Left renal cortex interstitium (tissue), 4 donors: ENCODE measurements at places on chromosomes 1 and 21.

DNA sequence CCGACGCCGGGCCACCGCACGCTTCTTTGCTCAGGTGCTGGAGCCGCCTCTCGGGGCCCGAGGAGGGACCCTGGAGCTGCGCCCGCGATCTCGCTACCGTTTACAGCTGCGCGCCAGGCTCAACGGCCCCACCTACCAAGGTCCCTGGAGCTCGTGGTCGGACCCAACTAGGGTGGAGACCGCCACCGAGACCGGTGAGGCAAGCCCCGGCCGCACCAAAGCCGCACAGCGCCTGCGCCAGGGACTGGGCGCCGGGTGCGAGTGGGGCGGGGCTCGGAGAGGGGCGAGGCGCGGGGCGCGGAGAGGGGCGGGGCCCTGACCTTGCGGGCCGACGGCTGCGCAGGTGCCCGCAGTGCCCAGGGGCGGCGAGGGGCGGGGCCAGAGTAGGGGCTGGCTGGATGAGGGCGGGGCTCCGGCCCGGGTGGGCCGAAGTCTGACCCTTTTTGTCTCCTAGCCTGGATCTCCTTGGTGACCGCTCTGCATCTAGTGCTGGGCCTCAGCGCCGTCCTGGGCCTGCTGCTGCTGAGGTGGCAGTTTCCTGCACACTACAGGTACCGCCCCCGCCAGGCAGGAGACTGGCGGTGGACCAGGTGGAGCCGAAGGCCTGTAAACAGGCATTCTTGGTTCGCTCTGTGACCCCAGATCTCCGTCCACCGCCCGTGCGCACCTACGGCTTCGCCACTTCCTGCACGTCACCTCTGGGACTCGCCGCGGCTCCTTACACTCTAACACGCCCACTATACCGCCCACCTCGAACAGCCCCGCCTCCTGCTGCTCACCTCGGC lies 9.8 kb upstream of the CDC20 start:
- no peak for DNase-seq

DNA sequence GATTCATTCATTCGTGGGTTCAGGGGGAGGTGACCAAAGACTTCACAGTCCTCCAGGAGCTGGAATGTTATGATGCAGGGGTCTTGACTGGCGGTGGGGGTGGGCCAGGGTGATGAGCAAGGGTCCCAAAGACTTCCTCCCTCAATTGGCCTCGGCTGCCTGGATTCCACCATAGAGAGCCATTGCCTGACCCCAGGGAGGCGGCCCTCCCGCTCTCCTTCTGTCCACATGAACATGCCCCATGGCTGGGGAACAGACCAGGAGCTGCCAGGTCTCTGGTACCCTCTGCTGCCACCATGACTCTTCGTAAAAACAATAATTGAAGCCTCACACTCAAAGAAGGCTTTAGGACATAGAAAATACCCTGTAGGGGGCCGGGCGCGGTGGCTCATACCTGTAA lies 102.5 kb upstream of the CASZ1 start:
- no peak for DNase-seq

DNA sequence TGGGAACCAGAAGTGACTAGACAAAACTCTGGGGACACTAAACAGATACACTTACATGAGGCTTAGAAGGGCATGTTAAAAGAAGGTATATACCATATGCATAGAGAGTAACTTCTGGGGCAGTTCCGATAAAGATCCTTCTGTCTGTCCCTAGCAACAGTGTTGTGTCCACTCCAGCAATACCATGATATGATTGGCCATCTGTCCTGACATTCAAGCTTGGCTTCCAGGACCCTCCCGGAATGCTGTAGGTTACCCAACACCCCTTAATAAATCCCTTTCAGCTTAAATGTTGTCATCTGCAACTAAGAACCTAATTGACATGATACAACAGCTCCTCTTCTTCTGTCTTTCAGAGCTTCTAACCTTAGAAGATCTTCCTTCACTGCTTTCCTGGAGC lies 307.7 kb downstream of the OMA1 start:
- DNase-seq = no peak

DNA sequence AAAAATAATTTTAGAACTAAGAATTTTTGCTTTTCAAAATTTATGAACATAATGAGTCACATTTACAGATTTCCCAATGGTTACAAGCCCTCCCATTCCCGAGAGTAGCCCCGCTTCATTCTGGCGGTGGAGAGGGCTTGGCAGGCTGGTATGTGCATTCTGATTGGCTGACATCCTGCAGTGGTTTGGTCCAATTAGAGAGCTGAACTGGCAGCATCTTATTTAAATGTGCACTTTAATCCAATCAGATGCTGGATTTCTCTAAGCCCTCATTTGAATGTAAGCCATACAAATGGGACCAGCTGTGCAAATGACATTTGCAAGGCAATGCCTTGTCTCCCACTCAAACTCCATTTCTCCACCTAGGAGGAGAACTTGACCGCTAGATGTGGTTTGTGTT lies 18.0 kb upstream of the TRIM17 start:
- DNase-seq = no peak

GRCh38 chr21:44514218-44514520 lies 25.8 kb downstream of the KRTAP10-1 start:
- no peak for DNase-seq

GRCh38 chr1:205504311-205505075 lies at the start of gene CDK18:
CDK18 (plus strand) TSS chr1:205504669; CDS start chr1:205523168, 18,499 bp downstream.
- peak; percentile 73 for DNase-seq

- no peak for DNase-seq
Measured at GRCh38 chr21:27817902-27818623, 851.2 kb upstream of the ADAMTS5 start.

- no peak for DNase-seq
Measured at GRCh38 chr1:205325334-205325884, 3.9 kb upstream of the NUAK2 start.

GRCh38 chr21:33268737-33269441 lies 2.7 kb downstream of the IL10RB start:
- no peak for DNase-seq

DNA sequence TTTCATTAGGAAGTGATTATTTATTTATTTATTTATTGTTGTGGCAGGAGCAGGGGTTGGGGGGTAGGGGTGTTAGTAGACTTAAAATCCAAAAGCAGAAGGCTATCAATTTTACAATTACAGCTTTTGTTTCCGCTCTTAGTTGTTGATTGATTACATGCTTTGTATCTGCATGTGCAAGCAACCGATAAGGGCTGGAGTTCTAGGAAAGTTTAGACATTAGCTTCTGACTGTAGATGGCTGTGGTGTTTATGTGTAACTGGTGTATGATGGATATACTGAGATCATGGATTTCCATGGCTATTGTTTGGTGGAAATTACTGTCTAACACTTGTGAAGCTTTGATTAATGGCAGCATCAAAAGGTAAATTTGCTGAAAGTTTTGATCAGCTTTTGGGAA lies 2.8 kb downstream of the ST6GALNAC5 start:
- no peak for DNase-seq

DNA sequence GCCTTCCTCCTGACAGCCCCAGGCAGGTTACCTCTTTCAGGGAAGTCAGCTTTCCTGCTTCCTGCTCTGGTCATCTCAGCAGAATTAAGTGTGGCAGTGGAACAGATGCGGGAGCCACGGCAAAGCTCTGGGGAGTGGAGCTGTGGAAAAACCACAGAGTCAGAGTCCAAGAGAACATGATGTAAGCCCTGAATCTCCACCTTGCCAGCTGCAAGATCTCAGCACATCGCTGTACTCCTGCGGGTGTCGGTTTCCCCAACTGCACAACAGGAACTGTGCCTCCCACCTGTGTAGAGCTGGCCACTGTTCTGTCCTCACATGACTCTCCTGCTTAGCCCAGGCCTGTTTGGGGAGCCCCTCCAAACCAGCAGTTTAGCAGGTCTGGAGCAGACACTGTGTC lies 123.7 kb downstream of the MATN1 start:
- DNase-seq = no peak

GRCh38 chr1:82445132-82445531 lies 644.4 kb downstream of the ADGRL2 start:
- DNase-seq = no peak

- no peak for DNase-seq
Measured at GRCh38 chr1:115091572-115091971, 2.3 kb upstream of the TSPAN2 start.

GRCh38 chr1:39917825-39918224 lies 16.1 kb upstream of the MYCL start:
- DNase-seq = no peak

- no peak for DNase-seq
Measured at GRCh38 chr1:174818951-174819350, 180.8 kb upstream of the CACYBP start.

DNA sequence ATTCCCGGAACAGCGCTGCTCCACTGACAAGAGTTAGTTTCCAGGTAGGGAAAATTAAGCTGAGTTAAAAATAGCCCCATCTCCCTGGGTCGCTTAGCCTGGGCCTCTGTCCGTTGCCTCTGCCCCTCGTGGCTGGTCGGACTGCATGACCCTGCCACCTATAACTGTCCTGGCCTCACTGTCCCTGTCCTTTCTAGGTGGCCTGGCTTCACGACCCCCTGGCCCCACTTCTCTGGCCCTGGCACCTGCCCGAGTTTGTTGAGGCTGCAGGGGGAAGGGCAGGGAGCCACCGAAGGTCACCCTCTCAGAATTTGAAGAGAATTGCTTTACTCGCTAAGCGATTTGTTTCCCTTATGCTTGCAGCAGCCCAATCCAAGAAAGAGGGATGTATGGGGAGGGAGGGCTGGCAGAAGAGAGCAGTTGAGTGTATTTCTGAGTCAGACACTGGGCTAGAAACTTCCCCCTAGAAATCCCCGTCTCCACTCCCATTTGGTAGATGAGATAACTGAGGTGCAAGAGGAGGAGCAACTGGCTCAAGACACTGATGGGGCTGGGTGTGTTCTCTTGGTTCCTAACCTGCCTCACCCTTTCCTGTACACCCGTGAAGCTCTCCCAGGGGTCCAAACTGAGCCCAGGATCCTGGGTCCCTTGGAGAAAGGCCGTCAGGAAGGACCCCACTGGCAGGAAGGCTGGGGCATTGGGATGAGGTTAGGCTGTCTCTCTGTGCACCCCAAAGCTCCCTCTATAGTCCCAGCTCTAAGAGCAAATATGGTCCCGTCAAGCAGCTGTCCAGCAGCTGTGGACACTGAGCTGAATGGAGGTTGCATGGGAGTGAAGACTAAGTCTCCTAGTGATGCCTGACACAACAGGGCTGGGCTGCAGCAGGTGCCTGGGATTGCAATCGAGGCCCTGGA lies 2.9 kb upstream of the EDN2 start:
- DNase-seq = no peak

DNA sequence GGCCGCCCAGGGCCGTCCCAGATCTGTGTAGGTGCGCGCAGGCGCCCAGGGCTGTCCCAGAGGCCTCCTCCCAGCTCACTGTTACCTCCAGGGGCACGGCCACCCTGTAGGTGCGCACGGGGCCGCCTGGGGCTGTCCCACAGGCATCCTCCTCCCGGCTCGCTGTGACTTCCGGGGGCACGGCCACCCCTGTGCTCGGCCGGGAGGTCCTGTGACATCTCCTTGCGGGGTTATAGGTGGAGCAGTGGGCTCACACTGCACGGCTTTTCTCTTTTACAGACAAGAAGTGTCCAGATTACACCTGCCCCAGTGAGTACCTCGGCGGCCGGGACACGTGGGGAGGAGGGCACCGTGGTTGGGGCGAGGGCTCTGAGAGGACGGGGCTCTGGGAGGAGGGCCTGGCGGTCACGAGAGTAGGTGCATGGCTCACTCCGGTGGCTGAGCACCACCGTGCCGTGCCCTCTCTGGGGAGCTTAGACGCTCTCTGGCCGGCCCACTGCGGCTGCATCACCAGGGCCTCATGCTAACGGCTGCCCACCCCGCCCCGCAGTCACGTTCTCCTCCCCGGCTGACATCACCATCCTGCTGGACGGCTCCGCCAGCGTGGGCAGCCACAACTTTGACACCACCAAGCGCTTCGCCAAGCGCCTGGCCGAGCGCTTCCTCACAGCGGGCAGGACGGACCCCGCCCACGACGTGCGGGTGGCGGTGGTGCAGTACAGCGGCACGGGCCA lies 21.4 kb downstream of the COL6A1 start:
- no peak for DNase-seq

DNA sequence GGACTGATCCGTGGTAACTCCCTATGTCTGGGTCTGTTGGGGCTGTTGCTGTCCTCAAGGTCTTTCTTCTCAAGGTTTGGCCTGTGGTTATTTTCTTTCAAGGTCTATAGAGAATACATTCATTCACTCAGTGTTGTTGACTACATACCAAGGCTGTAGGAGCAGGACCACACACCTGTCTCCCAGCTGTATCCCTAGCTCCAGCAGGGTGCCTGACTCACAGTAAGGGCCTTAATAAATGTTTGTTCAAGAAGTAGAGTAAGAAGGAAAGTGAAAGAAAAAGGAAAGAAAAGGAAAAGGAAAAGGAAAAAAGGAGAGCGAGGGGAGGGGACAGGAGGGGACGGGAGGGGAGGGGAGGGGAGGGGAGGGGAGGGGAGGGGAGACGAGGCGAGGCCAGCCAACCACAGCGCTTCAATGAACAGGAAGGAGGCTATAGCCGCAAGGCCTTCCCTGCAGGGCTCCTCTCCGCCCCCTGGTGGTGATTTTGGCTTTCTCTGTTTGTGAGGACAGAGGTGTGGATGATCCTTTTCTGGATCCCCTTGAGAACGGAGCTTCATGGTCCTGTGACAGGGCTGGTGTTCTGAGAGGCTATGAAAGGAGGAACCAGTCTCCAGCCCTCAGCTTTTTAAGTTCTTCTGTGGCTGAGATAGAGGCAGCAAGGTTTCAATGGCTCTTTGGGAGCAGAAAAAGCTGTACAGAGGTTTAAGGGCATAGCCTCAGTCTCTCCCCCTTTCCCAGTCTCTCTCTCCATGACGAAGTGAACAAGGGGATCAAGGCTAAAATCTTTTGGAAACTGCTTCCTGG lies 30.6 kb upstream of the LCE5A start:
- DNase-seq = no peak

DNA sequence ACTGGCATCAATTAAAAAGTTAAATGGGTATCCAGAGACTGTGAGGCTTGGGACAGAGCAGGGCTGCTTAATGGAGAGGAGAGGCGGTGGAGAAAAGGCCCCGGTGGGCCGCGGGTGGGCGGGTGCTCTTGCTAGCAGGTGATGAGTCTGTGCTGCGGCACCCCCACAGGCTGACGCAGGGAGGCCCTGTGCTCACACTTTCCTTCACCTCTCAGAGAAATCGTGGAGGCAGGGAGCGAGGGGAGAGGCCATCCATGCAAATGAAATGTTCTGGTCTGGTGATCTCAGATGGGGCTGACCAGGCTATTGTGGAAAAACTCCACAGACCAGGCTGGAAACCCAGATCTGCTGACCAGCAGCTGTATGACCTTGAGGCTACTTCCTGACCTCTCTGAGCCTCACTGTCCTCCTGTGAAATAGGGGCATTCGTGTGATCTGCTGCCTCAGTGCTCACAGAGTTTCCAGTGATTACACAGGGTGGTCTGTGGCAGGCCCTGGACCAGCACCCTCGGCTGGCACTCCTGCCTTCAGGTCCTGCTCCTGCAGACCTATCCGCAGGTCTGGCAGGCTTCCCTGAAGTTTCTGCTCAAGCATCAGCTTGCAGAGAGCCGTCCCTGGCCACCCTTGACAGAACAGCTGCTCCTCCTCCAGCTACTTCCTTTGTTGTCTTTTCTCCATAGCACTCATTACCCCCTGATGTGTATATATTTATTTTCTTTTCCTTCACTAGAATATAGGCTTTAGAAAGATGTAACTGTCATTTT lies 89.2 kb downstream of the BEND5 start:
- DNase-seq = peak; percentile 54

- no peak for DNase-seq
Measured at GRCh38 chr1:36988741-36989193, 45.5 kb downstream of the GRIK3 start.

GRCh38 chr1:98988904-98989555 lies 15.6 kb downstream of the PLPPR5 start:
- no peak for DNase-seq
